ENCODE measurements at places on chromosomes 1 and 21. TPM values are rescaled to one million over a fixed set of nuclear protein-coding genes. Genes with fewer than 3 reads are reported as not detected.

VANGL2 gene
- 8.0 TPM for total RNA-seq

WNT3A gene
- total RNA-seq = not detected

HORMAD1 gene
- not detected for total RNA-seq

GDAP2 gene
- 22.7 TPM for total RNA-seq

PALMD gene
- total RNA-seq = 16.5 TPM

EPHA10 gene
- not detected for total RNA-seq

NLRP3 gene
- total RNA-seq = 0.15 TPM

- peaks cover 19% of the 10 kb centered on the region for H3K36me3 ChIP-seq
- H3K27ac ChIP-seq = peak overlapping the region; percentile 80
- no peak overlapping the region for H3K4me3 ChIP-seq
- peaks cover 26% of the 10 kb centered on the region for H3K4me1 ChIP-seq
- no peaks in the 10 kb centered on the region for H3K27me3 ChIP-seq
- DNase-seq = no peak
These were observed 4.4 kb downstream of the GADD45A start for GRCh38 chr1:67689267-67690017.

- H3K4me3 ChIP-seq = no peak overlapping the region
- peaks cover 42% of the 10 kb centered on the region for H3K4me1 ChIP-seq
- no peak for DNase-seq
- peak overlapping the region; percentile 24 for H3K27ac ChIP-seq
These were observed 27.3 kb upstream of the GLIS1 start for GRCh38 chr1:53766194-53766742.

DNA sequence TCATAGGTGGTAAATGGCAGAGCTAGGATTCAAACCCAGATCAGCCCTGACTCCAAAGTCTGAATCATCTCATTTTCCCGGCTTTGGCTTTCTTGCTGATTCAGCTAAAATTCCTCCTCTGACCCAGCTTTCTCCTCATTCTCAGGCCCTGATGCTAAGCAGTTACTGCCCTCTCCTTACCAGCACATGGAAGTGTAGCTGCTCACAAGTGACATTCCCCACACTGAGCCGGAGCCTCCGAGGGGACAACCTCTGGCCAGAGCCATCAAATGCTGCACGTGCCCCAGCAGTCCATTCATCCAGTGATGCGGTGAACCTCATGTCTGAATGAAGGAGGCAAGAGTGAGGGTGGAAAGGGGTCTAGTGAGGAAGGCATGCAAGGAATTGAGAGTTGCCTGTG, 11.1 kb downstream of the ITGA10 start:
- H3K4me3 ChIP-seq = no peak overlapping the region
- DNase-seq = no peak
- no peaks in the 10 kb centered on the region for H3K4me1 ChIP-seq
- H3K27me3 ChIP-seq = no peaks in the 10 kb centered on the region

- no peaks in the 10 kb centered on the region for H3K27me3 ChIP-seq
- no peak overlapping the region for H3K27ac ChIP-seq
- H3K36me3 ChIP-seq = no peaks in the 10 kb centered on the region
- H3K4me1 ChIP-seq = peaks cover 53% of the 10 kb centered on the region
These were observed 98.3 kb upstream of the SLC2A1 start for GRCh38 chr1:43056981-43057391.

GRCh38 chr1:216005916-216006315, 417.3 kb downstream of the USH2A start:
- no peak for DNase-seq
- H3K36me3 ChIP-seq = no peaks in the 10 kb centered on the region
- H3K4me1 ChIP-seq = no peaks in the 10 kb centered on the region
- H3K27me3 ChIP-seq = peaks cover 7% of the 10 kb centered on the region
- no peak overlapping the region for H3K4me3 ChIP-seq
- H3K27ac ChIP-seq = no peak overlapping the region

DNA sequence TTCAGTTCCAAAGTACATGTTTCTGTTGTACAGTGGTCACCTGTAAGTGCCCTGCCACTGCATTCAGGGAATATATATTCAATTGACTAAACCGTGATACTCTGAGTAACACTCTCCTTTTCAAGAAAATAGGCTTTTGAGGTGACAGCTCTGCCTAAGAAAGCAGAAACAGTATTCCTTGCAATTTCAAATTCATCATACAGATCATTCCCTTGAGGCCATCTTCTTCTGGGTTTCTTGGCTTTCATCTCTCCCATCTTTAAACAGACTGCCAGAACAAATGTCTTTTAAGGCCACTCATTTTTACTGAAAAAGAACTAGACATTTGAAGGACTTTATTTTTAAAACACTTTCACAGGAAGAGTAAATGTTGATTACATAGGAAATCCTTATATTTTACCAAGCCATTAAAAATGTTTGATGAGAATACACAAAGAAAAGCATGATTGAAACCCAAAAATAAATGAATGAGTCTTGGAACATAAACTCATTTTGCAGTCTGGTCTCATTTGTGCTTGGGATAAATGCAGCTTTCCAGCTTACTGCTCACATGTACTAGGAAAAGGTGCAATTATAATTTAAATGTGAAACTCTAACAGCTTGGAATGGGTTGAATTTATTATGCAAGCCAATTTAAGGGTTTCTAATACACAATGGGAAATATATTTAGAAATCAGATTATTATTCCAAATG, 34.7 kb downstream of the PLPPR5 start:
- H3K36me3 ChIP-seq = no peaks in the 10 kb centered on the region
- peaks cover 39% of the 10 kb centered on the region for H3K27me3 ChIP-seq
- DNase-seq = no peak
- no peak overlapping the region for H3K4me3 ChIP-seq
- no peaks in the 10 kb centered on the region for H3K4me1 ChIP-seq
- H3K27ac ChIP-seq = no peak overlapping the region

GRCh38 chr1:2199042-2199810, 4.7 kb upstream of the FAAP20 start:
- peak overlapping the region; percentile 71 for H3K4me3 ChIP-seq
- H3K27ac ChIP-seq = peak overlapping the region; percentile 65
- peaks cover 15% of the 10 kb centered on the region for H3K4me1 ChIP-seq

DNA sequence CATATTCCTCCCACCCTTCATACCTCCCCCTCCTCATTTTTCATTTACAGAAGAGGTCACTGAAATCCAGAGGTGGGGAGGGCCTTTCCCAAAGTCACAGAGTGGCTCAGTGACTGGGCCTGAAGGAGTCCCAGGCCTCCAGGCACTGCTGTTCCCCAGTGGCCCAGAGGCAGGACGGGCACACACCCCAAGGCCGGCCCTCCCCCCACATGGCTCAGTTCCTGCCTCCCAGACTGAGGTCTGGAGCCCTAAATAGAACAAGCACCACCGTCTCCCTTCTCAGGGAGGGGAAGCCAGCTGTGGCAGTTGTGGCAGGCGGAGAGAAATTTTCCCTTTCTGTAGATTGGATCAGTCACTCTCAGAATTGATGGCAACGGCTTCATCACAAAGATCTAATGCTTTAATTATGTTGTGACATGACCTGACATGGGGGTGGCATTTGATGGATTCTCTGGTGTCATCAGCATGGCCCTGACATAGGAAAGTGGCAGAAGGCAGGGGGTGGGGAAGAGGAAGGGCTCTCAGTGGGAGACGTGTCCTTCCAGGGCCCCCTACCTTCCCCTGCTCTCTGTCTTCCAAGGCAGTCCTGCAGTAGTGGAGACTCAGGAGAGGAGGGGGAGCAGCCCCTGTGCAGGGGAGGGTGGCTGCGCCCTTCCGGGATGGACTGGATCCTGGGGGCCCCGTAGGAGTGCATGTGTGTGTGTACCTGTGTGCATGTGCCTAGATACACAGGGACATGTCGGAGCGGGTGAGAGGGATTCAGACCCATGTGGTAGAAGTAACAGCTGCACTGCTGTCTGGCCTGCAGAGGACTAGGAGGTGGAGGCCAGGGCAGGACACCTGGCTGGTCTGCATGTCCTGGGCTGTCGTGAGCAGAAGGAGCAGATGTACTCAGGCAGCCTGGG, 41.2 kb upstream of the FOXO6 start:
- H3K27ac ChIP-seq = peak overlapping the region; percentile 68
- peaks cover 1% of the 10 kb centered on the region for H3K27me3 ChIP-seq
- peaks cover 25% of the 10 kb centered on the region for H3K4me1 ChIP-seq
- DNase-seq = no peak

- H3K4me1 ChIP-seq = peaks cover 9% of the 10 kb centered on the region
- no peaks in the 10 kb centered on the region for H3K27me3 ChIP-seq
- peaks cover 5% of the 10 kb centered on the region for H3K36me3 ChIP-seq
- H3K4me3 ChIP-seq = no peak overlapping the region
- H3K27ac ChIP-seq = no peak overlapping the region
These were observed 377.5 kb downstream of the LMO4 start for GRCh38 chr1:87706203-87706602.

- H3K4me1 ChIP-seq = peaks cover 8% of the 10 kb centered on the region
- no peak overlapping the region for H3K4me3 ChIP-seq
- H3K36me3 ChIP-seq = peaks cover 17% of the 10 kb centered on the region
- H3K27me3 ChIP-seq = no peaks in the 10 kb centered on the region
These were observed 93.1 kb downstream of the ZMYM4 start for GRCh38 chr1:35361638-35362037.

GRCh38 chr1:226820941-226821718, 49.3 kb upstream of the PSEN2 start:
- no peaks in the 10 kb centered on the region for H3K36me3 ChIP-seq
- no peaks in the 10 kb centered on the region for H3K27me3 ChIP-seq
- H3K27ac ChIP-seq = peak overlapping the region; percentile 90
- H3K4me1 ChIP-seq = peaks cover 16% of the 10 kb centered on the region
- no peak overlapping the region for H3K4me3 ChIP-seq

DNA sequence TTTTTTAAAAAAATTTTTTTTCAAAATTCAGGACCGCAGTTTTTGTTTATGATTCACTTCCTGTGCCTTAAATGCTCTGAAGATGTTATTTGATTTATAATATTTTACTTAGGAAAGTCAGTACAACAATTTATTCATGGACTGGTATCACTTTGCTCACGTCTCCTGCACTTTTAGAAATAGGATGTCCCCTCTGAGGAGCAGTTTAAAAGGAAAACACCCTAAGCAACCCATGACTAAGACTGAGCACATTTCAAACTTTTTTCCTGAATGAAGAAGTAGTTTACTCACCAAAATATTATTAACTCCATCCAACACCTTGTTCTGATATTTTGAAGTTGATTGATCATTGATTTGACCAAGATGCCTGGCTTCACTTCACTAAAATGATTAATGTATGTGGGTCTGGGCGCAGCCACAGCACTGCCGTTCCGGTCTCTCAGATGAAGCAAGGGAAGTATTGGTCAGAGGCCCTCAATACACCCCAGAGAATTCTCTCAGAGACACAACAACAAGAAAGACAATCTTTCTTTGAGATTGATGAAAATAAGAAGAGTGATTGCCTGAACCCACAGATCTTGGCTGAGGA, 223.9 kb downstream of the TGFB2 start:
- H3K36me3 ChIP-seq = no peaks in the 10 kb centered on the region
- H3K27ac ChIP-seq = no peak overlapping the region
- DNase-seq = no peak
- no peaks in the 10 kb centered on the region for H3K27me3 ChIP-seq
- H3K4me1 ChIP-seq = peaks cover 11% of the 10 kb centered on the region

- peak; percentile 36 for DNase-seq
- H3K36me3 ChIP-seq = peaks cover 14% of the 10 kb centered on the region
- peaks cover 64% of the 10 kb centered on the region for H3K4me1 ChIP-seq
- peak overlapping the region; percentile 79 for H3K4me3 ChIP-seq
- H3K27me3 ChIP-seq = no peaks in the 10 kb centered on the region
- peak overlapping the region; percentile 99 for H3K27ac ChIP-seq
These were observed 3.5 kb downstream of the HDGF start for GRCh38 chr1:156747742-156748669.

GRCh38 chr1:104488296-104489015, 738.8 kb downstream of the AMY1C start:
- H3K36me3 ChIP-seq = no peaks in the 10 kb centered on the region
- DNase-seq = no peak
- no peaks in the 10 kb centered on the region for H3K4me1 ChIP-seq
- no peaks in the 10 kb centered on the region for H3K27me3 ChIP-seq
- no peak overlapping the region for H3K4me3 ChIP-seq

GRCh38 chr1:76105372-76105771, 30.8 kb downstream of the ST6GALNAC3 start:
- H3K36me3 ChIP-seq = no peaks in the 10 kb centered on the region
- H3K27me3 ChIP-seq = no peaks in the 10 kb centered on the region
- peaks cover 10% of the 10 kb centered on the region for H3K4me1 ChIP-seq
- H3K27ac ChIP-seq = no peak overlapping the region

GRCh38 chr1:60598041-60598910, 484.1 kb upstream of the NFIA start:
- DNase-seq = no peak
- no peak overlapping the region for H3K4me3 ChIP-seq
- no peaks in the 10 kb centered on the region for H3K27me3 ChIP-seq
- peak overlapping the region; percentile 34 for H3K27ac ChIP-seq
- peaks cover 29% of the 10 kb centered on the region for H3K4me1 ChIP-seq

GRCh38 chr1:231558708-231559185, 30.3 kb downstream of the TSNAX start:
- DNase-seq = no peak
- H3K27me3 ChIP-seq = no peaks in the 10 kb centered on the region
- peaks cover 11% of the 10 kb centered on the region for H3K36me3 ChIP-seq
- no peak overlapping the region for H3K4me3 ChIP-seq
- H3K4me1 ChIP-seq = peaks cover 15% of the 10 kb centered on the region

DNA sequence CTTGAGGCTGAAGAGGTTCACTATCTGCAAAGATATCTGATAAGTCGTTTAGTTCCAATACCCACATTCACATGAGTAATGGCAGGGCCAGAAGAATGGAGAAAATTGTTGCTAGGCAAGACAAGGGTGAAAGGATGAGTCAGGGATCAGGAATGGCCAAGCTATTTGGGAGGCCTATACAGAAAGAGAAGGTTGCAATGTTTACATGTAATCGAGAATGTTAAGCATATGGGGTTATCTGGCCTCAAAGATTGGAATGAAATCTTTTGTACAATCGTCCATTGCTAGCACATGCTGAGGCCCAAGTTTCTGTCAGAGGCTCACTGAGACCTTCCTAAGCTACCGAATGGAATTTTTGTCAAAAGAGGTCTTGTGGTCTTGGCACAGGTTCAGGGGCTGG, 299.9 kb upstream of the PLD5 start:
- H3K36me3 ChIP-seq = no peaks in the 10 kb centered on the region
- no peak for DNase-seq
- H3K4me3 ChIP-seq = no peak overlapping the region
- H3K27me3 ChIP-seq = peaks cover 3% of the 10 kb centered on the region
- no peak overlapping the region for H3K27ac ChIP-seq
- H3K4me1 ChIP-seq = no peaks in the 10 kb centered on the region

GRCh38 chr1:170267317-170267716, 121.6 kb downstream of the NTMT2 start:
- H3K4me1 ChIP-seq = no peaks in the 10 kb centered on the region
- DNase-seq = no peak
- no peaks in the 10 kb centered on the region for H3K27me3 ChIP-seq
- H3K4me3 ChIP-seq = no peak overlapping the region

Measured in chondrocyte (in vitro differentiated cells).